ENCODE measurements at places on chromosomes 3 and 15.

- no peak for DNase-seq
Observed at GRCh38 chr15:49848282-49848724, 227.5 kb downstream of the DTWD1 start.

- no peak for DNase-seq
Observed at GRCh38 chr3:111695636-111696117, 100.5 kb upstream of the ZBED2 start.

DNA sequence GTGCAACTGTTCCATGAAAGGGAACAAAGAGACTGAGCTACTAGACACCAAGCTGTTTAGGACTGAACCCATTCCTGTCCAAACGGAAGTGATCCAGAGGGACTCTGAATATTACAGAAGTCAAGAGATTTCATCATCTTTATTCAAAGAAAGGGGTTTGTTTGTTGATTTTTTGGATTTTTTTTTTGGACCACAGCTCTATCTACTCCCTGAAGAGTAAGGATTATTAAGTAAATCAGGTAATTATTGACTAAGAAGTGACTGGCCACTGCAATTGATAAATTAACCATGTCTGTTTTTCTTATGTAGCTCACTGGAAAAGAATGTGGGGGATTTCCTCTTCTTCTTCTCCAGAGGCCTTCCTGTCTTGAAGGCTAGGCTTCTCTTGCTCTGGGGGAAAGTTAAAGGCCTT is 146.6 kb upstream of the TPM1 start:
- no peak for DNase-seq

- peak; percentile 79 for DNase-seq
Observed at GRCh38 chr3:52444860-52445793, at the start of gene SEMA3G. TSS of gene SEMA3G (minus strand) at chr3:52445103. CDS start at chr3:52445027, 76 bp downstream.

DNA sequence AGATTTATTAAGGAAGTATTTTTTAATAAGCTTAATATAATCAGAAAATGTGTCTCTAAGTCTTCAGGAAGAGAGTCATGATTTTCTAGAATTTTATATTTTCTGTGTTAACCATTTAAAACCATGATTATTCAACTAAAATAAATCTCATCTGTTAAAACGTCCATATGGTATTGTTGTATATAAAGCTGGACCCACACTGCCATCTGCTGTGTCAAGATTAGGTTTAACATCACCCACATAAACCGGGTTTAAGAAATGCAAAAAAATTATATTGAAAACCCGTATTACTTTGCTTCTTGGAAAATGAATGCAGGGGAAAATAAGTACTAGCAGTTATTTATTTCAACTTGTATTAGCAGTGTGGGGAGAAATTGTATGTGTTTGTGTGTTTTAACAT is 9.5 kb upstream of the CCDC66 start:
- DNase-seq: no peak

GRCh38 chr3:67937498-67938118 is 283.2 kb upstream of the SUCLG2 start:
- no peak for DNase-seq

- no peak for DNase-seq
Observed at GRCh38 chr15:27776501-27776900, 322.6 kb downstream of the OCA2 start.

DNA sequence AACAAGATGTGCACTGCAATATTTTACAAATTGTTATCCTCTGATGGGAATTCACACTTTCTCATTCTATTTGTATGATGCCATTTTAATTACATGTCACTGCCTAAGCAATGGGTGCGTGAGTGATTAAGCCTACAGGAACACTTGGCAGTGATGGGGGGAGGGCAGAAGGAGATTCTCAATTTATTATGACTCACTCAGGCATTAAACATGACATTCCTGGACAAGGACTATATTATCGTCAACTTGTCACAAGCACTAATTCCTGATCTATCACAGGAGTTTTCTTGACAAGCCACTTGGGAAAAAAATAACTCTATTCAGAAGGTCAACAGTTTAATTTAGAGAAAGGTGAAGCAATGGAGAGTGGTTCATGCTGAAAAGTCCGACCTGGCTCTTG is 556.8 kb downstream of the NSUN3 start:
- no peak for DNase-seq

- peak; percentile 75 for DNase-seq
Observed at GRCh38 chr3:50390508-50391224, 31.3 kb upstream of the TMEM115 start.

- DNase-seq: no peak
Observed at GRCh38 chr15:67110958-67111864, 45.8 kb downstream of the SMAD3 start.

DNA sequence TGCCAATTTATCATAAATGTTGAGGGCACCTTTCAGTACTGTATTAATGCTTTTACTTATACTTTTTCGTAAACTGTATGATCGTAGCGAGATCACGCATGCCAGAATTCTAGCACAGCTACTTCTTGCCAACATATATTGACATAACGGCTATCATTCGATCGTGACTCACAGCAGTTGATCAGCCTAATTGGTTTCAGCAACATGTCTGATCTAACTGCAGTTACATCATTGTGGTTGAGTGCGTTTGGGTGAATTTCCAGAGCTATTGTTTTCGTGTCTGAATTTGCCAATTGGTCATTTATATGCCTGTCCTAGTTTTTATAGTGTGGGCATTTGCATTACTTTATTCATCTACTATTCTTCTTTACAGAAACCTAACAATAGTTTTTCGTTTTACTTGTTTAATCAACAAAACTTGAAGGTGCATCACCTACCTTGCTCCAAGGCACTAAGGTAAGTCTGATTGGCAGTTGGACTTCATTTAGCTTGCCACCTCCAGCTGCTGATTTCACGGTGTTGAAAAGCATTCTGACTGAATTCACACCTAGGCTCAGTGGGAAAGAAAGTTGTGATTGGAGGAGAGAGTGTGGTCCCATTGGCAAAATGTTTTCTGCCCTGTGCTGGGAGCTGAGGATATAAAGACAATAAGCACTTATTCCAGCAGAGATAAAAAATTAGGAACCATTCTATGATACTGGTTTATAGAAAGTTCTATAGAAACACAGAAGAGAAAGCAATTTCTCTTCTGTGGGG is 120.9 kb upstream of the RGMA start:
- DNase-seq: no peak

GRCh38 chr3:153892126-153892525 is 229.1 kb upstream of the ARHGEF26 start:
- no peak for DNase-seq

DNA sequence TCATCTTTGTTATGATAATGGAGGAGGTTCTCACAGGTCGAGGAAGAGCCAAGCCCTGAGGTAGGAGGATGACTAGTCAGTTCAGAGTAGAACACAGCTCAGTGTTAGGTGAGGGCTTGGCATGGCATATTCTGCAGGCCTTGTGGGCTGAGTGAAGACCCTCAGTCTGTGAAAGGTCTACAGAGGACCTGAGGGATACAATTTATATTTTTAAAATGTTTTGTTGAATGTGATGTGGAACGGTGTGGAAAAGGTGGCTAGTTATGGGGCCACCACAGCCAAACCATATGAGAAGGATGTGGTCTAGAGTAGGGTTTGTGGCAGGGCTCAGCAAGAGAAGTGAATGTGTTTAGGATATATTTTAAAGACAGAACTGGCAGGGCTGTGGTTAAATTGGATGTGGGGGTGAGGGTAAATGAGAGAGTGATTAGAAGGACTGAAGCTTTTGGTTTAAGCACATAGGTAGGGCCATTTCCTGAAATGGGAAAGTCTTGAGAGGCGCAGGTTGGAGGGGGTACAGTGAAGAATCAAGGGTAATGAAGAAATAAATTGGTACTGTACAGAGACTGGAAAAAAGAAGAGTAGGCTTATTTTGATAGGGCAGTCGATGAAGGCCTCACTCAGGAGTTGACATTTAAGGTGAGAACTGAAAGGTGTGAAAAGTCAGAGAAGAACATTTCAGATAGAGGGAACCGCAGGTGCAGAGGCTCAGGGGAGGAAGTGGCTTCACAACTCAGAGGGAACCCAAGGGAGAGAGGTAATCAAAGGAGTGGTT is 60.5 kb downstream of the SPTSSB start:
- no peak for DNase-seq

DNA sequence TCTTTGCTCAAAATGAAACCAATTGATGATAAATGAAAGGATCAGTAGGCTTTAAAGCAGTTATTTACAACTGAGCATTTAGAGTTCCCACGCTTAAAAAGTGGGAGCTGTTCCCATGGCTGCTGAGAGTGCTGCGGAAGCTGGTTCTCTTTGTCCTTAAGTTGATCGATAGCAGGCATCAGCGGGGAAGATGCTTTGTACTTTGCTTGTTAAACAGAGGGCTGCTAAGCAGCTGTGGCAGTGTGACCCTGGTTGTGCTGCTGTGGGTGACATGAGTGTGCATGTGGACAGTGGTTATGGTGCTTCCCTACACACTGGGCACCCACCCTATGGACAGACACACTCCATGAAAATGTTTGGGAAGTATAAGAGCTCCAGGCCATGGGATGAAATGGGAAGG is 96.3 kb downstream of the PTPRG start:
- DNase-seq: no peak

GRCh38 chr3:186185194-186185787 is 76.4 kb upstream of the ETV5 start:
- DNase-seq: peak; percentile 36

- no peak for DNase-seq
Observed at GRCh38 chr15:29135702-29136646, 133.6 kb downstream of the NSMCE3 start.

GRCh38 chr15:64122936-64123351 is 27.2 kb downstream of the SNX1 start:
- no peak for DNase-seq

GRCh38 chr3:157042226-157042625 is 117.7 kb downstream of the CCNL1 start:
- DNase-seq: no peak

GRCh38 chr3:105848821-105849220 is 20.0 kb downstream of the CBLB start:
- DNase-seq: no peak

- peak; percentile 72 for DNase-seq
Observed at GRCh38 chr15:73944161-73945129, 18.2 kb downstream of the LOXL1 start.

DNA sequence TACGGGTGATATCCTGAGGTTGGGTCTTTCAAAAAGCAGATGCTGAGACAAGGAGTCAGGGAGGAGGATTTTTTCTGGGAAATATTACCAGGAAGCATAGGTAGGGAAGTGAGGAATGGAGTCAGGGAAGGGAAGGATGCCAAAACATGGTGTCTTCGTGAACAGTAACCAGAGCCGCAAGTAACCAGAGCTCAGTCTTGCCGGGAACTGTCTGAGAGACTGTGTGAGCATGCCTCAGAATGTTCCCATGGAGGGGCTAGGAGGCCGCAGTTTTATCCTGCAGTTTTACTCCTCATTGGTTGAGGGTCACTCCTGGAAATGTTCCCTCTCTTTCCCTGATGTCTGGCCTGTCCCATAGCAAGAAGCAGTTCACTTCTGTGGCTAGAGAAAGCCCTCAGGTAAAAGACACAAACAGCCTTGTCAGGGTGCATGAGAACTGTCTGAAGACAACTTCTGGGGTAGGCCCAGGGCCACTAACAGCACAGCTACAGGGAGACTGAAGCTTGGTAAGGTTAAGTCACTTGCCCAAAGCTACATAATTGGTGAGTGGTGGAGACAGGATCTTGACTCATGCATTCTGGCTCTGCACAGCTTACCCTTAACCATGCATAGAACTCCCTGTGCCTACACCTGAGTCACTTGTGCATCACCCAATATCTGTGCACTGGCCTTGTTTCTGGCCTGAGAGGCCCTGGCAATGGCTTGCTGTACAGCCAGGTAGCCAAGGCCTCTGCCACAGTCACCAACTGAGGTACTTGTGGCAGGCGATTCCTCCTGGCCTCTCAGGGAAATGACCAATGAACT is 76.3 kb upstream of the FRMD4B start:
- no peak for DNase-seq

DNA sequence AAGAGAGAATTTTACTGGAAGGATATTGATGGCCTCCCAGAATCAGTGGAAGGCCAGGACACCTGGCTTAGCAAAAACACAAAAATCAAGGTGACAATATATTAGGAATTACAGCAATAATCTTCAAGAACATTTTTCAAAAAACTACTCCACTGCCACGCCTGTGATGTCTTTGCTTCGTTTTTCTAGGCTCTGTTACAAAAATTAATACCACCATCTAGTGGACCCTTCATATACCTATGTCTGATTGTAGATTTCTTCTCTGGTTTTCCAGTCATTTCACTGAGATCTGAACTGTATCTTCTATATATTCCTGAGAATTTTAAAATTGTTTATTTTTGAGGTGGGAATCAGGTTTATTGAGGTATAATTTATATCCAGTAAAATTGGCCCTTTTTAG is 5.6 kb upstream of the SLC33A1 start:
- no peak for DNase-seq

GRCh38 chr15:36429707-36430106 is 149.7 kb upstream of the CDIN1 start:
- no peak for DNase-seq

GRCh38 chr3:11933529-11933928 is 70.7 kb upstream of the SYN2 start:
- DNase-seq: no peak

GRCh38 chr15:75067123-75067830 is 43.9 kb downstream of the PPCDC start:
- DNase-seq: no peak

DNA sequence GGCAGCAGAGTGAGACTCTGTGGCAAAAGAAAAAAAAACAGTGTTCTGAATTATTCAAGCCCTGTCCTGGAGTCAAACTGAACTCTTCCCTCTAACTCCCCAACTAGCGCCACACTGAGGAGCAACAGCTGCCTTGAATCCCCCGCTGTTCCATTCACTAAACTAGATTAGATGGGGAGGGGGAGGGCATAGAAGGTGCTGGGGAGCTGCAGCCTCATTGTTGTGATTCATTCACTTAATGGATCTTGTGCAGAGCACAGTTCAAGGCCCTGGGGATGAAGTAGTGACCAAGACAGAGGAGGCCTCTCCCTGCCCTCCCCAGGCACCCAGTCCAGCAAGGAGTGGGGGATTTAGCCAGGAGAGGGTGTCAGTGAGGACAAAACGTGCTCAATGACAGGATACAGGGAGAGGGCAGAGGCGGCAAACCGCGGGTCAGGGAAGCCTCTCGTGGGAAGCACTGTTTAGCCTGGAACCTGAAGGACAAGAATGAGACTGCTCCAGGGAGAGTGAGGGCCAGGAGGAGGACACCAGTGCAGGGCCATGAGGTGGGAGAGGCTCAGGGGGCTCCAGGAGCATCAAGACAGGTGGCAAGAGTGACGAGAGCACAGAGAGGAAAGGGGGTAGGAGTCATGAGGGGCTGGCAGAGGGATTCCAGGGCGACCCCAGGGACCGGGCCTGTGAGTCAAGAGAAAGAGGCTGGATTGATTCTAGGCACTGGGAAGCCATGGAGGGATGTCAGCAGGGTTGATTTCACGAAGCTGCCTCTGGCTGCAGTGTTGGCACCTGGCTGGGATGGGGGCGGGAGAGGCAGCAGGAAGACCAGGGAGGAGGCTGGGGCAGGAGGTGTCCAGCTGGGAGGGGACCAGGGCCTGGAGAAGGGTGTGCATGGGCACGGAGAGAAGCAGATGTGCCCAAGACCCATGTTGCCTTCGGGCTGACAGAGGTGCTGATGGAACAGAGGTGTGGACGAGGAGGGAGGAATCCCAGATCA is 31.4 kb downstream of the ALS2CL start:
- no peak for DNase-seq

GRCh38 chr15:82110144-82110543 is 64.3 kb upstream of the MEX3B start:
- DNase-seq: no peak

- no peak for DNase-seq
Observed at GRCh38 chr3:178238179-178238578, 298.1 kb upstream of the KCNMB2 start.

Measured in heart left ventricle (tissue), 16 donors.